ENCODE measurements at places on chromosomes 16 and 17.

DNA sequence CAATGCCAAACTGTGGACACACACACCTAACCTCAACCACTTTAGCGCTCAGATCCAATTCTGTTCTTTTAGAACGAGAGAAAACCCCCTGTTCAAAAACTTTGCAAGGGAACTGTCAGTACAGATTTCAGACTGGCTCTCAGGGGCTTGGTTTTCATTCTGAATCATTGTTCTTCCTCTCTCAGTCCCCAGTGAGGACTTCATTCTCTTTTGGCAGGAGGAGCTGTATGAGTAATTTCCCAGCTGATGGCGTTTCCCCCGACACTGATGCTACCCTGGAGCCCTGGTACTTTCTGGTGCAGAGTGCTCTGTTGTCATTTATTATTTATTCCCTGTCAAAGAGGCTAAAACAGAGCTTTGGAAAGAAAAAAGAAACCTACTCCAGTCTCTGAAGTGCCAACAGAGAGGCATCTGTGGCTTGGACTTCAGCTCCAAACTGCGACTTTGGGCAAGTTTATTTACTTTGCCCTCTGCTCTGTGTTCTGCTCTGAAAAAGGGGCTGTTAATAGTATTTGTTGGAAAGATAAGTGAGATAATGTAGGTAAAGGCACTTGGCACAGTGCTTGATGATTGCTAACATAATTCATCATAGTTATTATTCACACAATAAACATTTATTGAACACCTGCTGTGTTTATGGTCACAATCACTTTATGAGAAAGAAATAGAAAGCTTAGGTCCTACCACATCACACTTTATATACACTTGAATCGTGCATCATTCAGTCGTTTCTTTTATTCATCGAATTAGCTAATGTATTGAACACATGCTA, 28.3 kb downstream of the ETV4 start:
- no peak for DNase-seq

DNA sequence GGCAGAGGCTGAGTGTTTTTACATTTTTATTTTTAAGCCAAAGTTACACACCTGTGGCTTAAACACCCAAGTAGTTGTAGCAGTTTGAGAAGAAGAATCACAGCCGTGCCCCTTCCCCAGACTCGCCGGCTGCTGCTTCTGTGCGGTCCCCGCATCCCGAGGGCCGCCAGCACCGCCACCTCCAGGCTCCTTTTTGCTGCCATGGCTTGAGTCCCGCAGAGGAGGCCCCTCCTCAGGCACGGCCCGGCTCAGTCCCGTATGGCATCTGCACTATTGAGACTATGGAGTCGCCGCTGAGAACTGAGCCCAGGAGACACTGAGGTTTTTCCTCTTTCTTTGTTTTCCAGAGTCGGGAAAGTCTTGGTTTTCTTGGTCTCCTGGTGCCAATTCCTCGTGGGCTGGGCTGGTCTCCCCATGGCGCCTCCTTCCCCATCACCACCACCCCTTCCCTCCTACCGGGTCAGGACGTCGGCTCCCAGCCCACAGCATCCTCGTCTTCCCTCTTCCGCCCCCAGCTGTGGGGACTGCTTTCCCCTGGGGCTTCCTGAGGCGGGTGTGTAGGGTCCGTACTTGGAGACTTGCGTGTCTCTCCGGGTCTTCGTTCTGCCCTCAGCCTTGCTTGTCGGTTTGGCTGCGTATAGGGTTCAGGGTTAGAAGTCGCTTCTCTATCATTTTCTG, 32.6 kb upstream of the CDH15 start:
- no peak for DNase-seq

- DNase-seq, result no peak
Measured at GRCh38 chr17:43888548-43888947, 18.8 kb downstream of the MPP2 start.

GRCh38 chr17:32461853-32462617, 17.7 kb downstream of the PSMD11 start:
- no peak for DNase-seq

DNA sequence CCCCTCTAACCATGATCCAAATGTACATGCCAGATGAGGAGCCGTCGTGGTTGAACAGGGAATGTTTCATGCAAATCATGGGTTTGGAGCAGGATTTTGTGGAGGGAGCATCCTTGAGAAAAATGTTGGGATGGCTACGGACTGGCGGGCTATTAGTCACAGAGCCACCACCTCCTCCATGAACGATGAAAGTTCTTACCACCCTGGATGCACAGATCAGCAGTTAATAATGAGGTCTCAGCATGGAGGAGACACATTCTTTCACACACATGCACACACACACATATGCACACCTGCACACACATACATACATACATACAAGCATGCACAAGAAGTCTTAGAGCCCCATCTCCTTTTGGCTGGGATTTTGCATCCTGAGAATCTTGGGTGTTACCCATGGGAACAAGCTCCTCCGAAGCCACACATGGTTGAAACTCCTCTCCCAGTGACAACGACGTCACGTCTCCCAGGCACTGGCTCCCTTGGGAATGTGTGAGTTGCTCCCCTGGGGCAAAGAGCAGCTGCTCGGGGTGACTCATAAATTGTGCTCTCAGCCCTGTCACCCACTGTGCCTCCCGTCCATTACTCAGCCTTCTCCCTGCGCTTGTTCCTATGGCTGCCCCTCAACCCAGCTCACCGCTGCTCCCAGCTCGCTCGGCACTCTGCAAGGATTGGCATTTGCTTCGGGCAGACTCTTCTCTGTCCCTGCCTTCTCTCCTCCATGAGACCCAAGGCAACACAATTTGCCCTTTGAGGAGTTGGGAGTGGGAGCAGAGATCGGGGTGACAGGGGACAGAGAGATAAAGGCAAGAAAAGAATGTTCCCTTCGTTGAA, 344.6 kb downstream of the SOX9 start:
- peak; percentile 90 for DNase-seq

GRCh38 chr16:8632675-8633182, 11.2 kb downstream of the METTL22 start:
- no peak for DNase-seq

GRCh38 chr17:17682293-17682736, 1.1 kb downstream of the RAI1 start:
- no peak for DNase-seq

DNA sequence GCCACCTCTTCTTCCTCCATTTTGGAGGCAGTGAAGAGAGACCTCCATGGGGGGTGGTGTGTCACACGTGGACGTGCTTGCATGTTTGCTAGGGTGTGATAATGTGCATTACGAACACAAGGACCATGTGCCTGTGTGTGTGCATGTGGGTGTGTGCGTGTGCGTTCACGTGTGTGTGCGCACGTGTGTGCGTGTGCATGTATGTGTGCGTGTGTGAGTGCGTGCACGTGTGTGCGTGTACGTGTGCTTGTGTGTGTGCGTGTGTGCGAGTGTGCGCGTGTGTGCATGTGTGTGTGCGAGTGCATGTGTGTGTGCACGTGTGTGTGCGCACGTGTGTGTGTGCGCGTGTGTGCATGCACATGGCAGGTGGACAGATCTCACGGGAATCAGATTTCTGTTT, 29.5 kb downstream of the RNF213 start:
- DNase-seq, result no peak

DNA sequence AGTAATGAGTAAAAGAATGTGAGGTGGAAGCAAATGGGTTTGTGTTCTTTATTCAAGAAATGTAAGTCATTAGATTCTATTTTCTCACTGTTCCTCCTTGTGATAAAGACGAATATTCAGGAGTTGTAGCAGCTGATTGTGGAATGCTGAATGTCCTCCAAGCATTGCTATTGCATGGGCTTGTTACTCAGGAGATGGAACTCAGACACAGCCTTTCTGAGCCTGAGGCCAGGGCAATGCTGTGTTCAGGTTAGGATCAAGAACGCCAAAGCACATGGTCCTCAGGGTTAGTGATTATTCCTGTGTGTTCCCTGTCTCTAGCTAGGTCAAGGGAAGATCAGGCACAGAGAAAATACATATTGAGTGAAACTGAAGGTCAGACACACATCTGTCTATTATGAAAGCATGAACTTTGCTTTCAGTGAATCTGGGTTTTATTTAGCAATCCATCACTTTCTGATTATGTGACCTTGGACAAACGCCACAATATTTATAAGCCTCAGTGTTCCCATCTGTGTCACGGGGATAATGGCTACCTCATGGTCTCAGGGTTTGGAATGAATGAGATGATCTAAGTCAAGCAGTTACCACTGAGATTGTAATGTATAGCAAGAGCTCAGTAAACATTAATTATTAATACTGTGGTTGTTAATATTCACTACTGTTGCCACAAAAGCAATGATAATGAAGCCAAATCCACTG, 426.8 kb upstream of the DYNLRB2 start:
- DNase-seq, result no peak

DNA sequence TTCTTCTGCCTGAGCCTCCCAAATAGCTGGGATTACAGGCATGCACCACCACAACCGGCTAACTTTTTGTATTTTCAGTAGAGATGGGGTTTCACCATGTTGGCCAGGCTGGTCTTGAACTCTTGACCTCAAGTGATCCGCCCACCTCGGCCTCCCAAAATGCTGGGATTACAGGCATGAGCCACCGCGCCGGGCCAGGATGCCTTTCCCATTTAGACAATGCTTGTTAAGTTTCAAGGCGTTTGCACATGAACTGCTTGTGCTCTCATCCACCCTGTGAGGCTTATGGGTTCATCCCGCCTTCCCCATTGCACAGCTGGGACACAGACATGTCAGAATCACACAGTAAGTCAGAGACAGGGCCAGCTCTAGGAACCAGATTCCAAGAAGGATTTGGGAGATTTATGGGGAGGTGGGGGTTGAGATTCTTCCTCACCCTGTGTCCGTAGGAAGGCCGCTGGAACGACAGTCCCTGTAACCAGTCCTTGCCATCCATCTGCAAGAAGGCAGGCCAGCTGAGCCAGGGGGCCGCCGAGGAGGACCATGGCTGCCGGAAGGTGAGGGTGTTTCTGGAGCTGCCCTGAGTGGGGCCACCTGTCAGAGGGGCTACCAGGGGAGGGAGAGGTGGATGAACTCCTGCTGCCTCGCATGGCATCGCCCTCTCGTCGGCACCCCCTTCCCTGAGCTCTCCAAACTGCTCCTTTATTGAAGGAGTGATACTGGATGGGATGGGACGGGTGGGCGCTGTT, 46.3 kb downstream of the MRC2 start:
- no peak for DNase-seq

- no peak for DNase-seq
Measured at GRCh38 chr16:58733248-58733670, 857 bp downstream of the GOT2 start.

- no peak for DNase-seq
Measured at GRCh38 chr16:1337486-1337885, 4.0 kb downstream of the BAIAP3 start.

GRCh38 chr17:8041249-8041928, 2.5 kb downstream of the ALOX15B start:
- no peak for DNase-seq

GRCh38 chr17:13003454-13003851, 14.4 kb downstream of the ELAC2 start:
- DNase-seq, result no peak

DNA sequence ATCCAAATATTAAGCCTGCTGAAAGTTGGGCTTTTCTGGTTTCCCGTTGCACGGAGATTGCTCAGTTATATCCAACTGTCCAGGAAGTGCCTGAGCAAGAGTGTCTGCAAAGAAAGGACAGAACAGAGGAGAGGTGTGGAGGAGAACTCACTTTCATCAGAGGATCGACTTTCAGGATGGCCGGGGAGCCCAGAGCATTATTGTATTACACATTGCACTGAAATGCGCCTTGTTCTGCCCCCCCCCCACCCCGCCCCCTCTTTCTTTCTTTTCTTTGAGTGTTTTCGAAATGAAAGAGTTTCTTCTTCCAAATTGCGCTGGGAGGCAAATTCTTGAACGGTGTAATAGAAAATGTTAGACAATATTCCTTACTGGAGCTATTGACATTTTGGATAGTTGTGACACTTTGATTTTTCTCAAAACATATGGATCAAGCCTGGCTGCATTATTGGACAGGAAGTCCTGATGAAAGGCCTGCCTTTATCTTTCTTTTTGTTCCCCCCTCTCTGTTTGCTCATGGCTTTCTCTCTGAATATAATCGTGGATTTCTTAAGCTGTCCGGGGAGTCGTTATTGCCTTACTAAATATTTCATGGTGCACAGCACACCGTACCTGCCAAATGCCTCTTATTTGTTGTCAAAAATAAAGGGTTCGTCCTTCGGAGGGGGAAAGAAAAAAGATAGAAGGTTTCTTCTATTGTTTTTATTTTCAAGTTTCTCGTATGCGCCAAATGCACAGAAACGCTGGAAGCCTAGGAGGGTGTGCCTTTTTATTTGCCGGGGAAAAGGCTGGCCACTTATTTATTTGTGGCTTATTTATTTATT, 110.8 kb downstream of the IRX3 start:
- peak; percentile 35 for DNase-seq

- no peak for DNase-seq
Measured at GRCh38 chr16:30369091-30369937, 980 bp downstream of the TBC1D10B start.

GRCh38 chr16:4183237-4184037, 58.4 kb downstream of the SRL start:
- DNase-seq, result peak; percentile 85

GRCh38 chr16:991345-991744, 9.8 kb downstream of the SOX8 start:
- DNase-seq, result no peak

GRCh38 chr16:87684711-87685404, 80.9 kb downstream of the KLHDC4 start:
- DNase-seq, result no peak

GRCh38 chr17:77205396-77206125, 64.8 kb downstream of the SEC14L1 start:
- DNase-seq, result no peak

GRCh38 chr16:3066440-3066748, 954 bp downstream of the IL32 start:
- DNase-seq, result no peak

GRCh38 chr17:19237389-19238166, 412 bp downstream of the EPN2 start:
- DNase-seq, result no peak

GRCh38 chr17:81083125-81083765, 48.3 kb downstream of the BAIAP2 start:
- DNase-seq, result no peak

DNA sequence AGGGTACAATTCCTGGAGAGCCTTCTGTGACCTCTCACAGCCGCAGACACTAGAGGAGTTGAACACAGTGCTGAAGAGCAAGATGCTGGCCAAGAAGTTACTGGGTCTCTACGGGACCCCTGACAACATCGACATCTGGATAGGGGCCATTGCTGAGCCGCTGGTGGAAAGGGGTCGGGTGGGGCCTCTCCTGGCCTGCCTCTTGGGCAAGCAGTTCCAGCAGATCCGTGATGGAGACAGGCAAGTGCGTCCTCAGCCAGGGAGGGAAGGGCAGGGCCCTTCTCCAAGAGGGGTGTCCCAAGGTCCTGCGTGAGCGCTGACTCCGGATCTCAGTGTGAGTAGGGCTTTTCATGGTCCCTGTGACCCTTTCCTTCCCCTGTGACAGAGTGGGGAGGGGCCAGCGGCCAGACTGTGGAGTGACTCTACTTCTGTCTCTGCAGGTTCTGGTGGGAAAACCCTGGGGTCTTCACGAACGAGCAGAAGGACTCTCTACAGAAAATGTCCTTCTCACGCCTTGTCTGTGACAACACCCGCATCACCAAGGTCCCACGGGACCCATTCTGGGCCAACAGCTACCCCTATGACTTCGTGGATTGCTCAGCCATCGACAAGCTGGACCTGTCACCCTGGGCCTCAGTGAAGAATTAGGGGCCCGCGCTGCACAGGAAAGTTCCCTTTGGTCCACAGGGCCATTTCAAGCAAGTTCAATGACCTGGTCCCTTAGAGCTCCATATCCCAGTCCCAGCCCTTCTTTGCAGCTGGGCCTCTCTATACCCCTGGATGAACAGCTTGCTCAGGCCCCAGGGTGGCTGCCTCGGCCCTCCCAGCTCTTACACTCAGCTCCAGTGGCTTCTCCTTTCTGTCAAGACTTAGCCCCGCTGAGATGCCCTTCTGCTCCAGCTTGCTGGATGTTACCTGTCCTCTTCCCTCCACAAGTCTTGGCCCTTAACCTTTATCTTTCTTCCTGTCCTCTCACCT, 13.1 kb downstream of the MPO start:
- no peak for DNase-seq
